ENCODE measurements at places on chromosomes 6 and 20.

DNA sequence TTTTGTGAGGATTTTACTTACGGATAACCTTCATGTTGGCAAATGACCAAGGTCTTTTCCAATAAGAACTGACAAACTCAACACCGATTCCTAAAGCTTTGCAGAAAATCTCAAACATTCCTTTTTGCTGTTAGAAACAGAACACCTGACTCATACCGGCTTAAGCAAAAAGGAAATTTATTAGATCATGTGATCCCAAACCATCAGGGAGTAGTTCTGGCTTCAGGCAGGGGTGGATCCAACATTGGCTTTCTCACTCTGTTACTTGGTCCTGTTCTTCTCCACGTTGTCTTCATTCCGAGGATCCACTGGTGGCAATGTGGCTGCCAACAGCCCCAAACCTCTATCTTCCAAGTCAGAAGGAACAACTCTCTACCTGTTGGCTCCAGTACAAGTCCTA is 95.9 kb upstream of the PMEPA1 start:
- DNase-seq: no peak

- no peak for DNase-seq
Observed at GRCh38 chr6:123668965-123669591, 32.3 kb upstream of the TRDN start.

- no peak for DNase-seq
Observed at GRCh38 chr20:45305262-45305661, 1.4 kb upstream of the RBPJL start.

GRCh38 chr6:159893064-159893463 is 2.3 kb downstream of the MAS1 start:
- DNase-seq: no peak

GRCh38 chr20:63709149-63709527 is 1.3 kb downstream of the ZGPAT start:
- DNase-seq: no peak
